ENCODE measurements at places on chromosomes 5 and 9.

GRCh38 chr5:6496207-6496584, 47.5 kb downstream of the UBE2QL1 start:
- no peak for DNase-seq

DNA sequence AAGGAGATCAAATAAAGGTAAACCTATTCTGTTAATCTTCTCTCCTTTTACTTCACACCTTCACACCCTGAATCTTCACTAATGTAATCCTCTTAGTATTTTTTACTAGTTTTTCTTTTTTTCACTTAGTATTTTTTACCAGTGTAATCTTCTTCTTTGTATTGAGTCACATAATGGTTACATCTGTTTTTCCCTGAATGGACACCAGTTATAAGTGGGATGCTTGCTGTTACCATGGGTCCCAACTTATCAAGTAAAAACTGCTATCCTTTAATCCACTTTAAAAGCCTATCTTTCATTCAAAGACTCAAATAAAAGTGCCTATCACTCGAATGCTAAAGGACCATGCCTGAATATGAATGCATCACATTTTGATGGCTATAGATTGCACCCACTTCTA, 15.1 kb downstream of the ZFAND5 start:
- DNase-seq = no peak

DNA sequence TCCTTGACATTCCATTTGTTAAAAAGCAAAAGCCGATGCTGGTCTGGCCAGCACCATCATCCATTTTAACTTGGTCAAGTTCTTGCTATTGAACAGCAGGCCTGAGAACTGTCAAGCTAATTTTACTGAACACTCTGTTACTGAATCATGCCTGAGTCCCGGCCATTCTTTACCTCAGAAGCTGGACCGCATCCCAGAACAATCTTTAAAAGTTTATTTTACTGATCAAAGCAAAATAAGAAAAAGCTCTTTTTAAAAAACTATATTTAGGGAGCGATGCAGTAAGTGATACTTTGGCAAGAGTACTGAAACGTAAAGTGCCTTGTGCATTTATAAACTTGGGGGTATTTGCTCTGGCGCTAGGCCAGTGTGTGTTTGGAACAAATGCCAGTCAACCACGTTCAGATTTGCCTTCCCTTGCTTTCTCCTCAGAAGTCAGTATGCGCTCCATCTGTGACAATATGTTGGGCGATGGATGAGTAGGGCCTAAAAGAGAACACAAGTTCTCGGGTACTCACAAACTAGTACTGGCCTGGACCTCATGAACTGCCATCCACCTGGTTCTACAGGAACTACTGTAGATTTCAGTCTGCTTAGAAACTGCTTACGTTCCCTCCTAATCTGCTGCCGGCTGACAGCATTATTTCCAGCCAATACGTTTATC, 161.9 kb downstream of the MAPKAP1 start:
- DNase-seq = no peak

GRCh38 chr9:109830545-109830944, 50.5 kb downstream of the PALM2AKAP2 start:
- DNase-seq = no peak

DNA sequence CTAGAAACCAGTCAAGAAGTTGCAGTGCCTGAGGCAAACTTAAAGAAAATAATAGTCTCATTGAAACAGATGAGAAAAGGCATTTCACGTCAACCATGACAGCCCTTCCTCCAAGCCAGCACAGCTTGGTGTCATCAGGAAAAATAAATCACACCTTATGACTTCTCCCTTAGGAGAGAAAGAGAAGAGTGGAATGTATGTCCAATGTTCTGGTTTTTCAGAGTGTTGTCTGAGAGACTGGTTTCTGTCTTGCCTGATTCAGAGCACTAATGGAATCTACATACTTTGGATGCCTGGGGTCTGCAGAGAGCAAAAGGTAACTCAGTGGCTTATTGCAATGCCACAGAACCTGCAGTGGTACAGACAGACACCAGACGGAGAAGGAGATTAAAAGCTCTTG, 105.5 kb upstream of the PDE4D start:
- no peak for DNase-seq

- no peak for DNase-seq
Measured at GRCh38 chr5:43985411-43985810, 382.4 kb downstream of the NNT start.

GRCh38 chr5:35015063-35015462, 32.7 kb downstream of the AGXT2 start:
- no peak for DNase-seq

DNA sequence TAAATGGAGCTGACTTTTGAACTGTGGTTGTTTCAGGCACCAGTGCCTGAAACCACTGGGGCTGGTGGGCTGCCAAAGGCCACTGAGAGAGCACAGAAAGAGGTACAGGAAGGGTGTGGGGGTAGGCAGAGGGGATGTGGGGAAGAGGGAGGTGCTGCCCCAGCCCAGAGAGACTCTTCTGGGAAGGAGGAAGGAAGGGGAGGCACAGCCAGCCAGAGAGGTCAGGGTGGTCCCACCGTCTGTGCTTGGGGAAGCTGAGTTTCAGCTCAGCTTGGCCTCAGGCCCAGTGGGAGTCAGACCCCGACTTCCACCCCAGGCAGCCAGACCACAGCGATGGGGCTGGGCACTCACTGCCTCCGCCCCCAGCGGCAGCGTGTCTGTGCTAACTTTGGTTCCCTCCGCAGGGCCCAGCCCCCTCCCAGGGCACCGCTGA, 8.6 kb upstream of the PHYKPL start:
- no peak for DNase-seq

DNA sequence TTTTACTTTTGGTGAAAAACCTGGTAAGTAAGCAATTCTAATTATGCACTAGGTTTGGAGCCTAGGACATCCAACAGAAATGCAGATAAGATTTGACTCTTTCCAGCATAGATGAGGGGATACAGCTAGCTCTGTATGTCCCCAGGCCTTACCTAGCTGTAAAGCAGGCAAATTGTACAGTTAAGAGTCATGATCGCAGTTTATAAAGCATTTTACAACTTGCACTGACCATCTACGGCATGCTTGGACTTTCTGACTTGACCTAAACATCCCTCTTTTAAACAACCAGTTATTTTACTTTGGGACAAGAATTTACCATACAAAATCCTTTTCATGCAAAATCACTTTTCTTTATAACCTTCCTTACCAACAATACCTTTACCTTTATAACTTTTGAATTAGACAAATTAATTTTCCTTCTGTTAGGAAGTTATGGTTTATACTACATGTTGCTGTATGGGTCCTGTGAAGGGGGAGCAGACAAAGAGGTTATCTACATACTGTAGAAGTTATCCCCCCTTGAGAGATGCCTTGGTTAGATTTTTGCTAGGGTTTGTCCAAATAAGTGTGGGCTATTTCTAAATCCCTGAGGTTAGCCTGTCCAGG, 36.8 kb downstream of the FGD3 start:
- DNase-seq = no peak

DNA sequence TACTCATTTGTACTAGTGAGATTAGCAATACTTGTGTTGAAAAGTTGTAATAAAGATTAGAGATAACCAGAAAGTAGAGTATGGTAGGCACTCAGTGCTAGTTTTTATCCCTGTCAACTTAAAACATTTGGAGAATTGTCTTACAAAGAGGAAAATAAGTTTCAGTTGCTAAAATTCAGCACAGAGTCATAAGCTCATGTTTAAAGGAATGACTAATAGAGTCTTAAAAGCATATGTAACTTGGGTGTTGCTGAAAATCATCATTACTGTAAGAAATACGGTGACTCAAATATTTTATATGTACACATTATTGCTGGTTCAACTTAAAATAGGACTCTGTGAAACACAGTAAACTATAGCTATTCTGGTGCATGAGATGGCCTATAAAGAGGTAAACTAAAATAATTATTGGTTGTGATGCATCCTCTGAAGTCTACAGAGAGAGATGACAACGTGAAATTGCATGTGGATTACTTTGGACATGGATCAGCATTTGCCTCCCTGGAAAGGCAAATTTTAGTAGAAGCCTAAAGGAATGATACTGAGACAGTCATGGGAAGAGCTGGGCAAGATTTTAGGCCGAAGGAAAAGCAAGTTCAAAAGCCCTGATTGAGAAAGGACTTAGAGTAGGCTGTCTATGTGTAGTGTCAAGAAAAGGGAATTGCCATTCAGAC, 34.6 kb downstream of the SGCD start:
- DNase-seq = no peak

- no peak for DNase-seq
Measured at GRCh38 chr9:82651474-82651873, 411.5 kb downstream of the RASEF start.

- DNase-seq = no peak
Measured at GRCh38 chr5:30499402-30499801, 694.1 kb upstream of the CDH6 start.

GRCh38 chr5:141822144-141822543, 56.1 kb downstream of the PCDH1 start:
- no peak for DNase-seq

DNA sequence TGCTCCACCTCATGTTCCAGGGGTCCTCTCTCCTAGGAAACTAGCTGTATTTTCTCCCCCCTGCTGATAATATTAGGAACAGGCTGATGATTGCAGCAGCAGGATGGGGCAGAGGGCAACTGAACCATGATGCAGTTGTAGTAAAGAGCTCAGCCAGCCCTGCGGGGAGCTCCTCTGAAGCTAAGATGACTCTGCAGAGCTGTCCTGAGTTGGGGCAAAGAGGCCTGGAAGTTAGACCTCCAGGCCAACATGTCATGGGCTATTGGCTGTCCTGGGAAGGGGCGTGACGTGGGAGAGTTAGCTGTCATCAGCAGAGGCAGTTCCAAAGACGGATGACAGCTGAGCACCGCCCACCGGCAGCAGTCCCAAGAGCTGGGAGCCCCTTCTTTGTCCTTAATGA, 6.6 kb upstream of the FBP1 start:
- no peak for DNase-seq

GRCh38 chr5:37715361-37715760, 124.5 kb downstream of the GDNF start:
- DNase-seq = no peak

GRCh38 chr5:55450050-55450765, 84.6 kb downstream of the PLPP1 start:
- no peak for DNase-seq

- DNase-seq = peak; percentile 18
Measured at GRCh38 chr5:171680485-171680884, 105.1 kb upstream of the SMIM23 start.

DNA sequence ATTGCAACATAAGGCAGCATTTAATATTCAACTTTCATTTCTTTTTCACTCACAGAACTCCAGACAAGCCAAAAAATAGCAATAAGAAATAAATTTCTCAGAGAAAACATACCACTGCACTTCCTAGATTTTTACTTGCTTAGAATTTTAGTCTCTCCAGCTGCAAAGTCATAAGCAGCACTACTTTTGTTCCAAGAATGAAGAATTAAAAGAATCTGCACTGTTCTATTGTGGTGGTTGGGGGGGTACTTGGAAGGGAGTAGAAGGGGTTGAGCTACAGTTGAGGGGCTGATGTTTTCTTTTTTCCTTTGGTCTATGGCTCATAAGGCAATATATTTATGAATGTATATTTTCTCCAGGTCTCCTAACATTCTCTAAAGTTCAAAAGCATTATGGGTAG, 144.5 kb downstream of the KIAA0825 start:
- DNase-seq = no peak

DNA sequence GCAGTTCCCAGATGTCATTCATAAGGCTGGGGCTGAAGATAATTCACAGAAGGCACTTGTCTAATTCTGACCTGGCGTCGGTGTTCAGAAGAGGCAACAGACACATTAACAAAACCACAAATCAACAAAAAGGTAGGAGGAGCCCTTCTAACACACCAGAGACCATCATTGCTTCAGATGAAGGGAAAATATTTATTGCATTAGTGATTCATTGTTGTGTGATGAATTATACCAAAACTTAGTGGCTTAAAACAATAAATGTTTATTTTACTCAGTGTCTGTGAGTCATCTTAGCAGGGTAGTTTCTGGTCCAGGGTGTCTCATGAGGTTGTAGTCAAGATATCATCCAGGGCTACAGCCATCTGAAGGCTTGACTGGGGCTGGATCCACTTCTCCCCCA, 91.3 kb upstream of the KIF2A start:
- no peak for DNase-seq

GRCh38 chr5:43652537-43653302, 49.7 kb downstream of the NNT start:
- no peak for DNase-seq

Measured in activated CD8-positive, alpha-beta memory T cell treated with anti-CD3 and anti-CD28 coated beads, Interleukin-2, amount 50 U/mL, for 48 hours (primary cell).